Stimulated activated CD8-positive, alpha-beta memory T cell treated with anti-CD3 and anti-CD28 coated beads, Interleukin-2, amount 100 ng/mL, for 48 hours (primary cell): ENCODE measurements at places on chromosomes 5 and 9.

GRCh38 chr5:116516021-116516420 is 58.6 kb downstream of the SEMA6A start:
- no peak for DNase-seq

- DNase-seq = no peak
These were observed 80.0 kb downstream of the MAN2A1 start for GRCh38 chr5:109769597-109770291.

- DNase-seq = no peak
These were observed 267.7 kb downstream of the DENND1A start for GRCh38 chr9:123662057-123662776.

GRCh38 chr9:84778570-84778969 is 109.0 kb downstream of the NTRK2 start:
- no peak for DNase-seq

DNA sequence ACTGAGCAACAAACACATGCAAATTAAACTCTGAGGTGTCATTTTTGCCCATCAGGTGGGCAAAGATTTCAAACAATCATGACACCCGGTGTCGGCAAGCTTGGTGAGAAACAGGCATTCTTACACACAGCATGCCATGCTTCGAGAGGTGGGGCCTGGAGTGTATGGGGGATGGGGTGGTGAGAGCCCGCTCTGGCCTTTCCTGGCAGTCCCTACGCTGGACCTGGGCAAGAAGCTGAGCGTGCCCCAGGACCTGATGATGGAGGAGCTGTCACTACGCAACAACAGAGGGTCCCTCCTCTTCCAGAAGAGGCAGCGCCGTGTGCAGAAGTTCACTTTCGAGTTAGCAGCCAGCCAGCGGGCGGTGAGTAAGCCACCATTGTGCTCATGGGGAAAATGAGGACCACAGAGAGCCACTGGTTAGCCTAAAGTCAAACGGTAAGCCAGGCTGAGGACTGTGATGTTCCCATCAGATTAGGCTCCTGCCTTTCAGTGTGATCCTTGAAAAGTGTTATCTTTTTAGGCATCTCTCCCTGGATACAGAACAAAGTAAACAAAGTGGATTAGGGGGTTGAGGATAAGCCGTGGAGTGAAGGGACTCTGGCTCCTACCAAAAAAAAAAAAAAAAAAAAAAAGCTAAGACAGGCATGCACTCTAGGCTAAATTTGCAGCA is 9.4 kb downstream of the MYOZ3 start:
- no peak for DNase-seq

DNA sequence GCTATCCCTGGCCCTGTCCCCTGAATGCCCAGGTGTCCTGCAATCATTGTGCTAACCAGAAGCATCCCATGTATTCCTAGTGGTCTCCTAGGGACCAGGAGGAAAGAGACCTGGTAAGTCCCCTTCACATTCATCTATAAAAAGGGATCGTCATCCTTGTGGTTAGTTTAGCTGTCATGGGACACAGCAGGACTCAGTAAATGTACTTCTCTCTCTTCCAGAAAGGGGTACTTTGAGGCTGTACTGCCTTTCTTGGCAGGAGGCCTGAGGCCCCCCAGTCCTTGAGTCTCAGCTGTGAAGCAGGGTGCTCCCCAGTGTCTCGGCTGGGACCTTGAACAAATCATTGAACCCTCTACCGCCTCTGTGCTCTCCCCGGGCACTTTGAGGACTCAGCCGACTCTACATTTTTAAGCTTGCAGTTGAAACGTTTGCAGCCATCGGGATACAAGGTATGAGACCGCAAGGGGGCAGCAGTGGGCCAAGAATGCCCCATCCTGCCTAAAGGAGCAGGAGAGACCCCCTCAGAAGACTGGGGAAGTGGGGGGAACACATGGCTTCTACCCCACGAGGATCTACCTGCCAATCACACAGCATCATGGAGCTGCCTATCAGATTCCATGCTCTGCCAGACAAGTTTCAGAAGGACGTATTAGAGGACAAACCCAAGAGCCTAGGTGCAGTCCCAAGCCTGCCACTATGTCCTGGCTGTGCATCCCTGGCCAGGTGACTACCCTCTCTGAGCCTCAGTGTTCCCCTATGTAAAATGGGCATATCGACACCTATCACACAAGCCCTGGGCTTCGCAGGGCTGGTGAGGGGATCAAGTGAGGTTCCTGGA is 2.4 kb upstream of the PHYKPL start:
- DNase-seq = peak; percentile 77

DNA sequence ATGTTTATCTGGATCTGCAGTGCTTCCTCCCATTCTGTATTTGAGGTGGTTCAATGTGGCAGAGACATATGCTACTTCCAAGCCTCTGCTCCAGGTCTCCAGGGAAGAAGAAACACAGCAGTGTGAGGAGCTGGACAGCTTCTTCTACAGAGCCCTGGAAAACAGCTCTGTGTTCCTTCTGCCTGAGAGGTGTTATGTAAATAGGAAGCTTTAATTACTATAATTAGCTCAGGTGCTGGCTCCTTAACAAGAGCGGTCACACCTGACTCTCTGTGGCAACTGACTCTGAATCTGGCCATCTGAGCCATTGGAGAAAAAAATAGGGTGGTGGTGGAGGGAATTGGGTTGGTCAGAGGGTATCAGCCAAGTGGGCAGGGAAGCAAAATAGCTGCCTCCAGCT is 332.4 kb upstream of the BRINP1 start:
- DNase-seq = no peak
